ENCODE measurements at places on chromosomes 16 and 17.

GRCh38 chr17:17180741-17181525, 25.2 kb downstream of the PLD6 start:
- DNase-seq = no peak

GRCh38 chr17:73932216-73932749, 271.2 kb upstream of the RPL38 start:
- DNase-seq = no peak

- no peak for DNase-seq
These were observed 363.9 kb upstream of the TNRC6C start for GRCh38 chr17:77594416-77595209.

- DNase-seq = no peak
These were observed 146.8 kb downstream of the SEC14L1 start for GRCh38 chr17:77287432-77288068.

- DNase-seq = no peak
These were observed 21.2 kb downstream of the IGFBP4 start for GRCh38 chr17:40464392-40464855.

- DNase-seq = no peak
These were observed 817.9 kb upstream of the SOX9 start for GRCh38 chr17:71302721-71303549.

DNA sequence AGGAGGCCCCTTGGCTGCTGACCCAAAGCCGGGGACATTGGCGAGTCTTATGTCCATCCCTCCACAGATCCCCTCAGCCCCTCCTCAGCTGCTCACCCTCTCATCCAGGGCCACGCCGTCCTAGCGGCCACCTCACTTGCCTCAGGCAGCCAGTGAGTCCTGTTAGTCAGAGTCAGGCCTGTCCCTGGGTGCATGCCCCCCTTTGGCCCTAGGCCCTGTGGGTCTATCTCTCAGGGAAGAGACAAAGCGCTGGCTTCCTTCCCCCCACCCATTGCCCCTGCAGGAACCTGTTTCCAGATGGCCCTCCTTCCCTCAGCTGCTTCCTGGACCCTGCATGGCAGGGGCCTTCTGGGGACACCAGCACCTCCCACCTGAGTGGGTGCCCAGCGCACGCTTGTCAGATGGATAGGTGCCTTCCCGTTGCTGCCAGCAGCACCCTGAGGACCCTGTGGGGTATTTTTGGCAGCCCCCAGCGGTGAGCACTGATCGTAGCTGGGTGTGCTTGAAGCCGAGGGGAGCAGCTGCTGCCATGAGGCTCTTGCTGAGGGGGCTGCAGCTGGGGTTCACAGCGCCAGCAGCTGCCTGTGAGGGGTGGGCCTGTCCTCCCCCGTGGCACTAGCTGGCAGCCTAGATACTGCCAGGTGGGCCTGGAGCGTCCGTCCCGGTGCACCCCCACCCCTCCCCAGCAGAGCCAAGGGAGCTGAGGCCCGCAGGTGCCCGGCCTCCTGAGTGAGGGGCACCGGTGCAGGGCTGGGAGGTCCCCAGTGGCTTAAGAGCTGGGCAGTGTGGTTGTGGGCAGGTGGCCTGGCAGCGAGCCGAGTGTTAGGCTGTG, 8.4 kb downstream of the DBNDD1 start:
- DNase-seq = no peak

DNA sequence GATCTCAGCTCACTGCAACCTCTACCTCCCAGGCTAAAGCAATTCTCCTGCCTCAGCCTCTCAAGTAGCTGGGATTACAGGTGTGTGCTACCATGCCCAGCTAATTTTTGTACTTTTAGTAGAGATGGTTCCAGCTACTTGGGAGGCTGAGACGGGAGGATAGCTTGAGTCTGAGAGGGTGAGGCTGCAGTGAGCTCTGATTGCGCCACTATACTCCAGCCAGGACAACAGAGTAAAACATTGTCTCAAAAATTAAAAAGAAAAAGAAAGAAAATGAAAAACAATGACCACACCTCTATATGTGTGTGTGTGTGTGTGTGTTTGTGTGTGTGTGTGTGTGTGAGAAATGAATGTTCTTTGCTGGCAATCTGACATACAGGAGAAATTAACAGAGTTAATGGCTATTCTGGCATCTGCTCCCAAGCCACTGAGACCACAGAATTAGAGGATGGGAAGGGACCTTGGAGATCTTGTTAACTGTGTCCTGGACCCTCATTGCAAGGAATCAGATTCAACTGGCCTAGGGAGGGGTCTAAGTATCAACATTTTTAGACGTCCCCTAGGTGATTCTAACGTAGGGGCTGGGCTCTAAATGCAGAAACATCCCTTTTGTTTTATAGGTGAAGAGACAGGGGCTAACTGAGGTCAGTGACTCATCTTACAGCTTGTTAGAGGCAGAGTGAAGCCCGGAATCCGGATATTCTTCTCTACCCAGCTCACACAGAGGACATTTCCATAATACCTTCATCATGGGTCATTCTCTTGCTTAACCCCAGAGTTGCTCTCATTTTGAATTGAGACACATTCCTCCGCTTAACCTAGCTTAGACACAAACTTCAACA, 16.4 kb upstream of the MARCHF10 start:
- DNase-seq = no peak

DNA sequence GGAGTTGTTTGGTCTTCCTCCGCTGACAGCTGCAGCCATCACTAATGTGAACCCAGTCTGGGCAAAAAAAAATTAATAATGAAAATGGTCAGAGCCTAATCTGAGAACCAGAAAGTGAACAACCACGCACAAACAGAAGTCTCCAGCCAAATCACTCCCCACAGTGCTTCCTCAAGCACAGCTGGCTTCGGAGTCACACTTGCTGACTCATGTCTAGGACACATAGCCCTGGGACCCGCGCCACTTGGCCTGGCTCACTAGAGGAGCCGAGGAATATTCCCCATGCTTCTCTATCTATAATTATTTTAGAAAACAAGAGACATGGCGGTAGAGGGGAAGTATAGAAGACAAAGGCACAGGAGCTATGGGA, 109.1 kb downstream of the ZFHX3 start:
- DNase-seq = no peak

GRCh38 chr16:29315916-29316517, 90.5 kb downstream of the NPIPB11 start:
- DNase-seq = no peak

DNA sequence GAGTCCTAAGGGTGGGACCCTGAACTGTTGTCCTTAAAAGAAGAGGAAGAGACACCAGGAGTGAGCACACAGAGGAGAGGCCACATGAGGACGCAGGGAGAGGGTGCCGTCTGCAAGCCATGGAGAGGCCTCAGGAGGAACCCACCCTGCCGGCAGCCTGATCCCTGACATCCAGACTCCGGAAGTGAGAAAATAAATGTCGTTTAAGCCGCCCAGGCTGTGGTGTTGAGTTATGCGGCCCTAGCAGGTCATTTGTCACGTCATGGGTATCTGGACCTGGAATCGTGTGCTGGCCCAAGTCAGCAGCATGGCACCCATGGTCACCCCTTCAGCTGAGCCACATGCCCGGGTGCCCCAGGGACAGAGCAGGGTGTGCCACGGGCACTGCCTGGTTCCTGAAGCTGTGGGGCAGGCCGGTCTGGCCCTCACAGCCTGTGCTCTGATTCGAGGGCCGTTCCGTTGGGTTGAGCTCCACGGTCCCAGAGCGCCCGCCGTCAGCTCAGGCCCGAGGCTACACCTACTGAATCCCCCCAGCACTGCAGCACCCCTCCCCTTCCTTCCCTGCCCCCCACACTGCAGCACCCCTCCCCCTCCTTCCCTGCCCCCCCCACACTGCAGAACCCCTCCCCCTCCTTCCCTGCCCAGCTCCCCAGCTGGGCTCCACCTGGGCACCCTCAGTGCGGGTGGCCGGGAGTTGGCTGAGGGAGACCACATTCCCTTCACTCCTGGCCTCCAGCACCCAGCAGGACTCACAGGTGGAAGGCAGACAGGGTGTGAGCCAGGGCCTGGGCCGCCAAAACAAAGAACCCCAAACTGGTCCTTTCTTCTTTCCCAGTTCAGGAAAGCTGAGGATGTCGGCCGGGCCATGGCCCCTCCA, 2.7 kb upstream of the CCDC57 start:
- no peak for DNase-seq

DNA sequence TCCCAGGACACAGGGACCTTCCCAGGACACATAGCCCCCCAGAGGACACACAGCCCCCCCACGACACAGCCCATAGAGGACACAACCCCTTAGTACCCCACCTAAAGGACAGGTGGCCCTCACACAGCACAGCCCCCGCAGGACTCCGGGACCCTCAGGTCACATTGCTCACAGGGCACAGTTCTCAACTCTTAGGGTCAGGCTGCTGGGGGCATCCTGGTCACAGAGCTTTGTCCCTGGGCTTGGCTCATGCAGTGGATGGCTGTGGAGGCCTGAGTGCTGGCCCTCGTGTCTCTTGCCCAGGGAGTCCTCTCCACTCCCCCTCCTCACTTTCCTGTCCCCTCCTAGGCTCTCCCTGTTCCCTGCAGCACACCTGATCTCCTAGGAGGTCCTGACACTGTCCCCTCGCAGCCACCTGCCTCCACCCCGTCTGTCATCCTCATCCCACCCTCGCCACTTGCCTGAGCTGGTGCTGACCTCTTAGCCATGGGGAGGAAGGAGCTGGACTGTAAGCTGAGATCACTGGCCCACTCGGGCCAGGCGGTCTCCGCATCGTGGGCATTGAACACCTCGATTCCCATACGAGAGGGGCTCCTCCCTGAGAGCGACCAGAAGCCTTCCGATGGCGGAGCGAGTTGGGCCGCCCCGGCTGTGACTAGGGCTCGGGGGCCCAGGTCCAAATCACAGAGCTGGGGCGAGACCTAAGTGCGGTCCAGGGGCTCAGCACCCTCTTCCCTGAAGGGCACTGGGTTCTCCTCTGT, 1.4 kb upstream of the WDR45B start:
- DNase-seq = no peak

DNA sequence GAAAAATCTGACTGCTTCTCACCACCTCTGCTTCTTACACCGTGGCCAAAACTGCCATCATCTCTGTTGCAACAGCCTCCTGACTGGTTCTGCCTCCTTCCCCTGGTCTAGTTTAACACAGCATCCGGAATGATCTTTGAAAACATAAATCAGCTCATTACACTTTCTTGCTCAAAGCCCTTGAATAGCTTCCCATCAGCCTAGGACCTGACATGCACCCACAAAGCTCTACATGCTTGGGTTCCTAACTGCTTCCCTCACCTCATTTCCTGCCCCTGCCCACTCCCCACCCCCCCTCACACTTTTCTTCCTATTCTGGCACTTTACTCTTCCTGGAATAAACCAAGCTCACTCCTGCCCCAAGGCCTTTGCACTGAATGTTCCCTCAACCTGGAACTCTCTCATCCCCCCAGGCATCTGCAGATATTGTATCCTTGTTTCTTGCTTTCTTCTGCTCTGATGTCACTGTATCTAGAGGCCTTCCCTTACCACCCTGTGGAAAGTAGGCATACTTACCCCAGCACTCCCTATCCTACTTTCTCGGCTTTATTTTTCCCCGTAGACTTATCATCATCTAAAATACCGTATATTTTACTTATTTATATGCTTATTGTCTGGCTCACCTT, 112.4 kb downstream of the FTO start:
- DNase-seq = no peak

DNA sequence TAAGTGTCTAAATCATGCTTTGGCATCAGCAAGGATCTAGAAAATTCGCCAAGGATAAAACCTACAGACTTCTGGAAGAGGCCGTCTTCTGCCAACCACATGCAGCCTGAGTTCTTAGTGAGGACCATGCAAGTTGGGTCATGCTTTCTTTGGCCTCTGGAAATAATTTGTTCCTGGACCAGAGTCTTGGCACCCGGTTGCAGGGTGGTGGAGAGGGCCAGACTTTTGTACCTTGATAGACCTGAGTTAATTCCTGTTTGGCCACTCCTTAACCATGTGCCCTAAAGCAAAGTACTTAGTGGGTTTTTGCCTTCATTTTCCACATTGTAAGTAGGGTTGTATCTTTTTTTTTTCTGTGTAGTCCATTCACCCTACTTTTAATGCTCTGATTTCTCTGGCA, 283.4 kb upstream of the IRX5 start:
- DNase-seq = no peak

DNA sequence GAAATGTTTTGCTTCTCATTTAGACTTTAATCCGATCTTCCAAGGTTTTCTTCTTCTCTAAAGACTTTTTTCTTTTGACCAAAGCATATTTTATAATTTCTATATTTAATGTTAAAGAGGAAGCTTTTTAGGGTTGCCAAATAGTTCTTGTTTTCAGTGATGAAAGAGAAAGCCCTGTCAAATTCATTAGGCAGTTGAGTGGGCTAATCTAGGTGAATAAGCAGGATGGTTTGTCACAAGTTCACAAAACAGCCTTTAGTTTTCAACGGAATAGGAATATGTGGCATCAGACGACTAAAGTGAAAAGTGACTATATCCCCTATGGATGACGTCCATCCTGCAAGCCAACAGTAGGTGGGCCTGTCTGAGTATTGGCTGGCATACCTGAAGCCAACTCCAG, 118.8 kb downstream of the NLK start:
- no peak for DNase-seq

- no peak for DNase-seq
These were observed 220.7 kb upstream of the KCNJ16 start for GRCh38 chr17:69854225-69854780.

DNA sequence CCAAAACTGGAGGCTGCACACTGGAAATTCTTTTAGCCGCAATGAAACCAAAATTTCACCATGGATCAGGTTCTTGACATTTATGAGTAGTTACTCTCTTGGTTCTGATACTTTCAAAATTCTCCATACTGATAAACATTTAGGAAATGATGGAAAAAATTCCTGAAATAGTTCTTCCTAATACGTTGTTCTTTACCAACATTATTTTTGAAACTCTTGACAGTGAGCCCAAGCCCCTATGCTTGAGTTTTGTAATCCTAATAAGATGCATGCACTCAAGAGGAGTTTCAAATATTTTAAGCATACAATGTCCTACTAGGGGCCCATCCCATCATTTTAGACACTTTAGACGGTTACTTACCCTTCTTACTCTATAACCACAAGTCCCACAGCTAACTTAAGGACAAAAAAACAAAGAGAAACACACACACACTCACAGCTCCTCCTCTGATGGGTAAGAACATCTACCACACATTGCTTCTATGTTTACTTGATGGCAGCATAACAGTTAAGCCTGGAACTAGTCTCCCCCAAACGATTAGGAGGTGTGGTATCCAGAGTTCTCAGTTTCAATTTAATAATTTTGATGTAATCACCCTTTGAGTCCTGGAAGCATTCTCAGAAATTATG, 3.7 kb downstream of the VEZF1 start:
- no peak for DNase-seq

- no peak for DNase-seq
These were observed 4.1 kb downstream of the PRCD start for GRCh38 chr17:76543826-76544545.

DNA sequence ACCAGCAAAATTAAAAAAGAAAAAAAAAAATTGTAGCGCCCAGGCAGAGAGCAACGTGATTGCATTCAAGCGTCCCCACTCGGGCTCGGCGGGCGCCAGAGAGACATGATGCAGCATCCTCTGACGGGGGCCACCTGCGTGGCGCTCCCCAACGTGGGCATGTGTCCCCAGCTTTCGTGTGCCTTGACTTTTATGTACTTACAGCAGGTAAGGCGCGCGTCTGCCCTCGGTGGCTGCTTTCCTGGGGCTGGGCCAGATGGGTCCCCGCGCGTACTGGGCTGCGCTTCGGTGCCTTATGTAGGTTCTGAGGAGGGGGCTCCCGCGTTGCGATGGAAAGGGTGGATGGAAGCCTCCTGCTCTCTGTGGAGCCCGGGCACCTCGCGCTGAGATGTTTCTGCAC, 28.4 kb upstream of the RBFOX1 start:
- no peak for DNase-seq

GRCh38 chr16:79265196-79265595, 335.3 kb downstream of the MAF start:
- no peak for DNase-seq

- no peak for DNase-seq
These were observed 2.0 kb upstream of the SLC43A2 start for GRCh38 chr17:1630662-1631061.

- no peak for DNase-seq
These were observed 882.8 kb upstream of the SOX9 start for GRCh38 chr17:71237903-71238538.
